ENCODE measurements at places on chromosomes 5 and 9.

DNA sequence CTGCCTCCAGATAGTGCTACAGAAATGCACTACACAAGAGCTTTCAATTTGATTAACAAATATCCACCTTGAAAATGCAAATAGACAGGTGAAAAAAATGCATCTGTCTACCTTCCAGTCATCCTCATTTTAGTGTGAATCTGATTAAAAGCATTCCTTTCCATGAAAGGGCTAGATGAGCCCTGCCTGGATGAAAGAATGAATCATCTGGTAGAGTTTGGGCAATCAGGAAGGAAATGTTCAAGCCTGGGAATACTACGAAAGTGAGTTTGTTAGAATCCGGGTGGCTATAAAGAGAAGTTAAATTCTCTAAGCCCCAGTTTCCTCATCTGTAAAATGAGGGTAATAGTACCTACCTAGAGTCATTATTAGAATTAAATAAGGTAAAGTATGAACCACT, 142.6 kb downstream of the FAM114A2 start:
- no peaks in the 10 kb centered on the region for H3K36me3 ChIP-seq
- DNase-seq: no peak
- peaks cover 14% of the 10 kb centered on the region for H3K4me1 ChIP-seq

- no peaks in the 10 kb centered on the region for H3K36me3 ChIP-seq
- H3K4me3 ChIP-seq: no peak overlapping the region
- peaks cover 12% of the 10 kb centered on the region for H3K4me1 ChIP-seq
These were observed 234.1 kb downstream of the AP3B1 start for GRCh38 chr5:78060421-78060820.

- no peaks in the 10 kb centered on the region for H3K27me3 ChIP-seq
- no peaks in the 10 kb centered on the region for H3K36me3 ChIP-seq
- H3K4me1 ChIP-seq: no peaks in the 10 kb centered on the region
- H3K27ac ChIP-seq: no peak overlapping the region
- no peak overlapping the region for H3K4me3 ChIP-seq
These were observed 40.6 kb downstream of the DENND4C start for GRCh38 chr9:19271081-19271480.

DNA sequence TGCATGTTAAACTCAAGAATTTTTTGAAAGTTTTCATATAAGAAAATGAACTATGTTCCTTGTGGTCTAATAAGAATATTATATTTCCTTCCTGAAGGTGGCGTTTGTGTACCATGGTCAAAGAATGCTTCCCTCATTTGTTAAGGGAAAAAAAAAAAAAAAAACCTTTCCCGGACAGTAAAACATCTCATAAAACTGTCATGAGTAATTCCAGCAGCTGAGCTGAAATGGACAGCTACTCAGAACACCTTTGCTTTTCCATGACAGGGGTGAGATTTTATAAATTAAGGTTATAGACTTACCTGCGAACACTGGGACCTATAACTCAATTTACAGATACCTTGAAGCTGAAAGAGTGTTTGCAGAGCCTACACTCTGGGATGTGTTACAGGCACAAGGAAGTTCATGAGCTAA, 113.2 kb upstream of the RANBP3L start:
- H3K4me1 ChIP-seq: peaks cover 11% of the 10 kb centered on the region
- H3K4me3 ChIP-seq: no peak overlapping the region
- DNase-seq: no peak
- no peaks in the 10 kb centered on the region for H3K27me3 ChIP-seq
- no peaks in the 10 kb centered on the region for H3K36me3 ChIP-seq
